KBM-7 (cell line): ENCODE measurements at places on chromosomes 6 and 20.

DNA sequence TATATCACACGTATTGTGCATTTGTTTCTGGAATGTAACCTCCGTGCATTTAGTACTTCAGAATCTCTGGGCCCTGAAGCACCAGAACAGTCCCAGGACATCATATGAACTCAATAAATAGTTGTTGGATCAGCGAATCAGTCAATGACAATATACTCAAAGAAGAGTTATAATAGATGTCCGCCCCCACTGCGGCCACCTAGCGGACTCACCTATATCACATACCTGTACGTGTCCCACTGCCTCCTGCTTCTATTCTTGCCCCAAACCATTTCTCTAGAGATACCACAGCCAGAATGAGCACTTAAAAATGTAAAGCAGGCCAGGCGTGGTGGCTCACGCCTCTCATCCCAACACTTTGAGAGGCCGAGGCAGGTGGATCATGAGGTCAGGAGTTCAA lies 73.9 kb downstream of the DCDC2 start:
- DNase-seq = no peak

DNA sequence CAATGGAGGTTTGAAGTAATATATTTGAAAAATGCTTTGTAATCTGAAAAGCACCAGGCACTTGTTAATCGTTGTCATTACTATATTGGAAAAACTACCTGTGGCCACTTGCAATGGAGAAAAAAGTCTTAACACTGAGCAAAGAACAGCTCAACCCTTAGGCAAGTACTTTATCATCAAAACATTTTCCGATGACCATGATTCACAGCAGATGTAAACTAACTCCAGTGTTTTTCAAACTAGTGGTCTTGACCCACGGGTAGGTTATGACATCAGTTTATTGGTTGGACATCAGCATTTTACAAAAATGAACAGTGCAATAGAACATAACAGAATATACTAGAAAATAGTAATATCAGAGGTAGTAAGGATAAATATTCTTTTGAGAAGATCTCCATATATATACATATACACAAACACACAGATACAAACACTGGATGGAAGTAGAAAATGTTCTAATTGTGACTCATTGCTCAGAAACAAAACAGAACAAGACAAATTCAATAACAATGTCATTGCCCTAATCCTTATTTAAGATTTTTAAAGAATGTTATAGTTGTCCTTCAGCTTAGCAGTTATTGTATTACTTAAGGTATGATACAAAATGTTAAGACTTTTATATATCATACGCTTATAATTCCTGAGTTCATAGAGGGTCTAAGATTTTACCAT lies 123.0 kb downstream of the PLCB1 start:
- no peak for DNase-seq

- peak; percentile 25 for DNase-seq
Observed at GRCh38 chr6:20325641-20326421, 75.8 kb upstream of the E2F3 start.

GRCh38 chr20:23514848-23515247 lies 23.9 kb downstream of the CST8 start:
- DNase-seq = no peak
